Hematopoietic multipotent progenitor cell (in vitro differentiated cells): ENCODE measurements at places on chromosomes 1 and 21.

DNA sequence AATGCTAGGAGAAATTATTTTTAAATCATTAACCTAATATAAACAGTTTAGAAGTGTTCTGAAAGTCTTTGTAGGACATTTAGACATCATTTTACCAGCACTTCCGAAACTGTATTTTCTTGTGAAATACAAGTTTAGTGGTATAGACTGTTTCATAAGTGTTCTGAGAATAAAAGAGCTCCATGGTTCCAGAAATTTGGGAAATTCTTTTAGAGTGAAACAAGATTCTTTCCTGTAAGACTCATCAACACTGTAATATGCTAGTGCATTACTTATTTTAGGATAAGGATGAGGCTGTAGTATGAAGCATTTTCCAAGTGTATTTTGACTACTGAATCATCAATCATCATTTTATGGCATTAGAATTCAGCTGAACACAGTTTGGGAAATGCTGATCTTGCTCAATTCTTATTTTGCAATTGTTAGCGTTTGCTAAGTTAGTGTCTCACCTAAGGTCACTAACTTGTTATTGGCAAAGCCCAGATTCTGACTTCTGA lies 73.4 kb downstream of the CEP350 start:
- DNase-seq, result no peak

GRCh38 chr1:80044662-80045061 lies 1038.1 kb upstream of the ADGRL4 start:
- DNase-seq, result no peak

GRCh38 chr1:197614916-197615692 lies 160.2 kb downstream of the DENND1B start:
- DNase-seq, result peak; percentile 1

DNA sequence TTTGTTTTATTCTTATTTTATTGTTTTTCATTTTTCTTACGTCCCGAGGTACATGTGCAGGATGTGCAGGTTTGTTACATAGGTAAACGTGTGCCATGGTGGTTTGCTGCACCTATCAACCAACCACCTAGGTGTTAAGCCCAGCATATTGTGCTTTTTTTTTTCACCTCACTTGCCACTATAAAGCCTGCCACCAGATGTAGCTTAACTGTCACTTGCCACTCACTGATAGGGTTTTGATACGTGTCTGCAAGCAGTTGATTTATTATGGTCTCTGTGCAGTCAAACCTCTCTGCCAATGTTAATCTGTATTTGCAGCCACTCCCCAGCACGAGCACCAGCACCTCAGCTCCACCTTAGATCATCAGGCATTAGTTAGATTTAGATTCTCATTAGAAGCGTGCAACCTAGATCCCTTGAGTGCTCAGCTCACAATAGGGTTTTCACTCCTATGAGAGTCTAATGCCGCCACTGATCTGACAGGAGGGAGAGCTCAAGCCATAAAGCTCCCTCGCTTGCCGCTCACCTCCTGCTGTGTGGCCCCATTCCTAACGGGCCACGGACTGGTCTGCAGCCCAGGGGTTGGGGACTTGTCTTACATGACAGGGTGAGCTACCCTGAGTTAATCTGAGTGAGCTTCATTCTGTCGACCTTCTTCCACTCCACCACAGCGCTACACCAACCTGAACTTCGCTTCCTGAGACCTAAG lies 17.9 kb upstream of the ABCG1 start:
- DNase-seq, result no peak

DNA sequence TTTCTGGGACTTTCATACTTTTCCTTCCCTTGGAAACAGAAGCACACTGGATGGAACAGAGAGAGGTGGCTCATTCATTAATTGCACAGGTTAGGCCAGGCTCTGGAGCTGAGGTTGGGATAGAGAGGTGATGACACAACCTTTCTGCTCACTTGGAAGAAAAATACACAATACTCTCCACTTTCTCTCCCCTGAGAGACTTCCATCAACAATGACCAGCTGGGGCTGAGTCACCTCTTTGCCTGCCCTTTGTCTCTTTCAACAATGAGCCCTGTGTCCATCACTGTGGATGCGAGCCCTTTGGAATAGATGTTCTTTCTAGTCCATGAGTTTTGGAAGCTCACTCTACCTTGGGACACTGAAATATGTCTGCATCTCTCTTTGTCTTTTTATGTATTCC lies 43.1 kb downstream of the ATP2B4 start:
- DNase-seq, result no peak
